Activated gamma-delta T cell treated with anti-CD3 and anti-CD28 coated beads, Interleukin-2, amount 50 U/mL, for 16 hours (primary cell): ENCODE measurements at places on chromosomes 1 and 21.

GRCh38 chr1:243729956-243730355 is 120.1 kb downstream of the AKT3 start:
- no peak for DNase-seq

- DNase-seq: no peak
These were observed 60.4 kb upstream of the GJA5 start for GRCh38 chr1:147820761-147821297.

DNA sequence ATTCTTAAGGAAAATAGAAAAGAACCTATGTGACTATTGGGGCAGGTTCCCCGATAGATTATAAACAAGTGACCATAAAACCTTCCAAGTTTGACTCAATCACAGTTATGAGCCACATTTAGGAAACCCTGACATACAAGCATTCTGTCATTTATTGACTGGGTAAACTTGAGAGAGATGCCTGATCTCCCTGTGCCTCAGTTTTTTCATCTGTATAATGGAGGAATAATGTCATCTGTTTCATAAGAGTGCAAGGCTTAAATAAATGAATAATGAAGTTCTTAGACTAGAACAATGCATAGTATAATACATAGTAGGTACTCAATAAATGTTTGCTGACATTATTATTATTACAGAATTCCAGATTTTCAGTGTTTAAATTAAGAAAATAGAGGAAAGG is 18.9 kb upstream of the EEIG2 start:
- DNase-seq: no peak

- DNase-seq: no peak
These were observed 360.6 kb downstream of the FAM72C start for GRCh38 chr1:143611159-143611558.

- DNase-seq: no peak
These were observed 41.2 kb downstream of the DPT start for GRCh38 chr1:168687816-168688215.

GRCh38 chr1:88800382-88801051 is 90.8 kb downstream of the GTF2B start:
- peak; percentile 4 for DNase-seq

DNA sequence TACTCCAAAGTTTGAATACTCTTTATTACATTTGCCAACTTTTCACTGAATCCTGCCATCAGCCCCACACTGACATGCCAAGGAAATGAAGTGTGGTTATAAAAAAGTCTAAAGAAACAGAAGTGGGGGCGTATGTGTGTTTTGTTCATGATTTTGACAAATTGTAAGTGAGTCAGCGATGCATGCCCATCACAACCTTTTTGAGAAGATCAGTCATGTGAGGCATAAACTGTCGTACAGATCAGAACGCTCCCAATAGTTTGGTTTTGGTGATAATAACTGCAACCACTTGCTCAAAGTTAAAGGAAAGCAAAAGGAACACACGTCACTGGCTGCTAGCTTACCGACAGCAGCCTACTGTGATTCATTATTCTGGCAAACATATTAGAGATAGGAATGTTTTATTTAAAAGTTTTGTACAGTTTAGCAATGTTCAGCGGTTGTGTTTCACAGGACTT is 95.6 kb downstream of the RGS2 start:
- no peak for DNase-seq

GRCh38 chr21:22575165-22575584 is 1577.0 kb downstream of the NCAM2 start:
- DNase-seq: no peak
